ENCODE measurements at places on chromosomes 16 and 17.

GRCh38 chr16:69511651-69512050 is 54.1 kb upstream of the NFAT5 start:
- DNase-seq, result no peak

DNA sequence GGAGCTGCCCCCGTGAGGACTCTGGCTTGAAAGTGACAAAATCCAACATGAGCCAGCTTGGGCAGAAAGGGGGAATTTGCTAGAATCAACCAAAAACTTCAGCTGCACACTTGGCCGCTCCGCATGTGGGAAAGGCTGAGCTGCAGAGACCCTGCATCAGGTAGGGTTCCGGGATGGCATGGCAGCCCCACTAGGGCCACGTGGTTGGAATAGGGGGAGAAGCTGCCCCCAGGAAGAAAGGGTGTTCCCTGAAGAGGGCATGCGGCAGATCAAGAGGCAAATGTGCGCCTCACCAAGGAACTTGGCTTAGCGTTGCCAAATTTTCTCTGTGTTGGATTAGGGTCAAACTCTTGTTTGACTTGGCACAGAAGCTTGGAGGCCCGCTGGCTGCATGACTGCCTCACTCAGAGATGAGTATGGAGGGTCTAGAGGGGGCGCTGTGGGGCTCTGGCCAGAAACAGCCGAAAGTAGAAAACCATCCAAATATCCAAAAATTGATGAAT is 29.2 kb upstream of the WFIKKN2 start:
- DNase-seq, result no peak

GRCh38 chr16:11089504-11090124 is 145.2 kb downstream of the CLEC16A start:
- DNase-seq, result no peak

- DNase-seq, result no peak
Measured at GRCh38 chr17:82106688-82107305, 8.8 kb upstream of the FASN start.

DNA sequence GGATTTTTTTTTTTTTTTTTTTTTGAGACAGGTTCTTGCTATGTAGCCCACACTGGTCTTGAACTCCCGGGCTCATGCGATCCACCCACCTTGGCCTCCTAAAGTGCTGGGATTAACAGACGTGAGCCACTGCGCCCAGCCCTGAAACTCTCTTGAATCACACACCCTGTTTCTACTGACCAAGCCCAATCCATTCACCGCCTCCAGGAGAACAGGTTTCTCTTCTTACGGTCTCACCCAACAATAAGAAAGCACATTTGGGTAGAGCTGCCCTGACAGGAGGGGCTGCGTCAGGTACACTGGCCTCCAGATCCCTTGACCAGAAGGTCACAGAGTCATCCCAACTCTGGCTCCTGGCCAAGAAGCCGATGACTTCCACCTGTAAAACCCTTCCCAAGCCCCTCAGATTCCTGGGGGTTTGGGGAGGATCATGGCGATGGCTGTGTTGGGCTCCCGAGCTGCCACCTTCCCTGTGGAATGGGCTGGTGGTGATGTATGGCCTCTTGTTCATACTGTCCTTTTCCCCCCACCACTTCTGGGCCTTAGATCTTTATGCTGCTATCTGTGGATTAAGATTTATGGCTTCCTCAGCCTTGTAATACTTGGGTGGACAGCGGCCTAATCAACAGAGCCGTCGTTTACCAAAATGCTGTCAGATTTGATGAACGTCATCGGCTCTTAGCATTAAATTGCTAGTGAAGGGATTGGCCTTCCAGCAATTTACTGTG is 89.1 kb downstream of the KATNIP start:
- no peak for DNase-seq

GRCh38 chr16:55876854-55877253 is 1.7 kb upstream of the CES5A start:
- no peak for DNase-seq

Measured in GOT3 (cell line).